Fibroblast of lung (primary cell): ENCODE measurements at places on chromosomes 1 and 21. TPM values are rescaled to one million over a fixed set of nuclear protein-coding genes. Genes with fewer than 3 reads are reported as not detected.

The TMEM240 gene
- total RNA-seq, result 4.9 and 5.4 TPM in 2 replicates

GRCh38 chr21:25901330-25901979 is 166.7 kb downstream of the GABPA start:
- DNase-seq, result no peak

- DNase-seq, result no peak
Observed at GRCh38 chr1:102872097-102872496, 236.2 kb downstream of the COL11A1 start.

- no peak for DNase-seq
Observed at GRCh38 chr1:241714321-241715218, 62.5 kb downstream of the WDR64 start.

The INAVA gene
- not detected in 2 replicates for total RNA-seq

The FALEC gene
- total RNA-seq, result 0.83 and 1.0 TPM in 2 replicates

GRCh38 chr1:7221826-7222694 is 436.8 kb downstream of the CAMTA1 start:
- no peak for DNase-seq

DNA sequence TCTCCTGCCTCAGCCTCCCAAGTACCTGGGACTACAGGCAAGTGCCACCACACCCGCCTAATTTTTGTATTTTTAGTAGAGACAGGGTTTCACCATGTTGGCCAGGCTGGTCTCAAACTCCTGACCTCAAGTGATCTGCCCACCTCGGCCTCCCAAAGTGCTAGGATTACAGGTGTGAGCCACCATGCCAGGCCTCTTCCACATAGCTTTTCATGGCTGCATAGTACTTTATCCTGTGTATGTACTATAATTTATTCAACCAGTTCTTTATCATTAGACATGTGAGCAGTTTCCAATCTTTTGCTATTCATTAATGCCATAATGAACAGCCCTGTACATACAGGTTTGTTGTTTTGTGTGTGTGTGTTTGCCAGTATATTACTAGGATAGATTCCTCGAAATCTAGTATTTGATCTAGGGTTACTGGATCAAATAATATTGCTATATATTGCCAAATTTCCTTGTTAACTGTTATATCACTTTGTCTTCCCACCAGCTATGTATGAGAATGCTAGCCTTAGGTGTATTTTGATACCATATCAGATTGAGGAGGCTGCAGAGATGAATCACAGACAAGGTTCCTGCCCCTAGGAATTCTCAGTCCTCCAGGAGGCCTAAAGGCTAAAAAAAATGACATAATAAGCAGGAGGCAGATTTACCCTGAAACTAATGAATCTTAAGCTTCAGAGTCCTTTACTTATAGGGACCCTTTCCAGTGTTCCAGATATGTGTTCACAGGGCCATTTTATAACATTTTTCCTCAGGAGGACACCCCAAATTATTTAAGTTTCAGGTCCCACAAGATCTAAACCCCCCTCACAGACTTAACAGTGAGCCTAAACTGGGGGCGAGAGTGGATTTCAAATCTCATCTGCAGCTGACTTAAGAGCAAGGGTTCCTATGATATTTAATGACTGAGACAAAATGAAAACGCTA is 2.1 kb upstream of the PDIK1L start:
- DNase-seq, result no peak

DNA sequence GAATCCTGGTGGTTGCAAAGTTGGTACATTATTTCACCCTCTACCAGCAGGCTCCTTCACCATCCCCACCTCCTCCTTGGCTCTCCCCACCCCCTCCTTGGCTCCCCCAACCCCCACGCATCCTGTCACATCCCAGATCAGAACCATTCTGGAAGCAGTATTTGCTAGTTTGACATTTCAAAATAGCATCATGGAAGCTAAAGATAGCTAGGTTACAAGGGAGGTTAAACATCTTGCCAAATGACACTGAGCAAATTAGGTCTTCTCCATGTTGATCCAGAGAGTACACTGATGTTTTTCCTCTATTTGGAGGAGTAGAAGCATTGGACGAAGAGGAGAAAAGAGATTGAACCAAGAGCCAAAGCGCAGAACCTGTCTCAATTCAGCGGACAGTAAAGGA is 158.9 kb upstream of the FGGY start:
- no peak for DNase-seq

GRCh38 chr1:155648207-155649147 is 38.5 kb downstream of the MSTO1 start:
- peak; percentile 92 for DNase-seq

DNA sequence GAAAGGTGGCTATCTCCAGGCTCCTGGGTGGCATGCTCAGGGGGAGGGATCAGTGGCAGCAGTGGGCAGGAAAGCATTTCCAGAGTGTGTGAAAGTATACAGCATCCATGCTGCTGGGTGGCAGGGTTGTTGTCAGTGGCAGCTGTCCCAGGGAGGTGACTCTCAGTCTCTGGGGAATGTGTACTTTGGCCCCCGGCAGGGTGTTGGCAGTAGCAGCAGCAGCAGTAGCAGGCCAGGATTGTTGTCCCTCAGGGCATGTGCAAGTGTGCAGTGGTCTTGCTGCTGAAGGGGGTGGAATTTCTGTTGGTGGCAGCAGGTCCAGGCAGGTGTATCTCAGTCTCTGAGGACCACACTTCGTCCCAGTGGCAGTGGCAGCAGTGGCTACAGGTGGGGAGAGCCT is 71.7 kb upstream of the GUCA2B start:
- no peak for DNase-seq

DNA sequence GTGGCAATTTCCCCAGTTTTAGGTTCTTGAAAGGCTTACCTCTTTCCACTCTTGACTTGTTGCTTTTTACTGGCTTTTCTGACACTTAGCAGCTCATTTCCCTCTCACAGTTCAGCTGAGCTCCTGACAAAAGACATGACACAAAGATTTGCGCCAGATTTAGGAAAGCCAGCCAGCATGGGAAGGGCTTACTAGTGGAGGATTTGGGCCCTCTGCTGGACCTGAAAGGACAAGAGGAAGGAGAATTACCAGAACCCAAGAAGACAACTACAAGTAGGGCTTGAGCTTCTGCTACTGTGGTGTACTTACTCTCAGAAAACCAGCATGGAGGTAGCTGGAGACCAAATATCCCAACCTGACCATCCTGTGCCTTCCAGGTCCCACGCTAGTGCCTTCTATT is 784.5 kb downstream of the BRINP3 start:
- peak; percentile 8 for DNase-seq

DNA sequence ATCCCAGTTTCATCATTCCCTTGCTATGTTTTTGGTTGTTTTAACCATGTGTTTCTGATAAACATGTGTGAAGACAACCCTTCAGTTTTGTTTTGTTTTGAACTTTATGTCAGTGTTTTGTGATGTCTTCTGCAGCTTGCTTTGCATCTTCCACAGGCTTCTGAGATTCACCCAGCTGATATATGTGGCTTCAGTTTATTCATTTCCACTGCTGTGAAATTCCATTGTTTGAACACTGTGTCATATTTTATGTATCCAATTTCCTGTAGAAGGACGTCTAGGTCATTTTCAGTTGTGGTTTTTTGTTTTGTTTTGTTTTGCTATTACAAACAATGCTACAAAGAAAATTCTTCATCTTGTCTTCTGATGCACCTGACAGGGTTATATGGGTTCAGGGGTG is 27.2 kb upstream of the SLC26A9 start:
- no peak for DNase-seq

DNA sequence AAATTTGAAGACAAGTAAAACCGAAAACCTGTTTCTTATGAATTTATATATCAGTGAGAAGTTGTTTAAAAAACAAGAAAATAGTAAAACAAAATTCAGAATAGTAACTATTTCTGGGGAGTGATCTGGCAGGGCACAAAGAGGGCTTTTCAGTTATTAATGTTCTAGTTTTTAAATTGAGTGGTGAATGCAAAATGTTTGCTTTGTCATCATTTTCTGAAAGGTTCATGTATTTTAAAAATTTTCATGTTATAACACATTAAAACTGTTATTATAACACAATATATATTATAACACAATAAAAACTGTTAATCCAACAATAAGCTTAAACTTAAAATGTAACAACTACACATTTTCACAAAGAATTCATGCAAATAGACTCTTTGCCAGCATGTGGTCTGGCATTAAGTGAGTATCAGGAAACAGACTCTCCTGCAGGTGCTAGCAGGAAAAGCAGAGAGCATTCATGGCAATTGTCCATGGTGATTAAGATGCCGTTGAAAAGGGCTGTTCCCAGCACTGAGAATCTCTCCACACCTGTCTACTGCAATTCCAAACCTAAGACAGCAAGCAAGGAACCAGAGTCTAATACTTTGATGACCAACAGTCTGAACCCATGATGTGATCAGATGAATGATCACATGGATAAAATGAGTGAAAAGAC is 204.9 kb downstream of the TBX15 start:
- DNase-seq, result no peak

GRCh38 chr1:151760597-151761385 is 2.5 kb downstream of the MRPL9 start:
- no peak for DNase-seq

DNA sequence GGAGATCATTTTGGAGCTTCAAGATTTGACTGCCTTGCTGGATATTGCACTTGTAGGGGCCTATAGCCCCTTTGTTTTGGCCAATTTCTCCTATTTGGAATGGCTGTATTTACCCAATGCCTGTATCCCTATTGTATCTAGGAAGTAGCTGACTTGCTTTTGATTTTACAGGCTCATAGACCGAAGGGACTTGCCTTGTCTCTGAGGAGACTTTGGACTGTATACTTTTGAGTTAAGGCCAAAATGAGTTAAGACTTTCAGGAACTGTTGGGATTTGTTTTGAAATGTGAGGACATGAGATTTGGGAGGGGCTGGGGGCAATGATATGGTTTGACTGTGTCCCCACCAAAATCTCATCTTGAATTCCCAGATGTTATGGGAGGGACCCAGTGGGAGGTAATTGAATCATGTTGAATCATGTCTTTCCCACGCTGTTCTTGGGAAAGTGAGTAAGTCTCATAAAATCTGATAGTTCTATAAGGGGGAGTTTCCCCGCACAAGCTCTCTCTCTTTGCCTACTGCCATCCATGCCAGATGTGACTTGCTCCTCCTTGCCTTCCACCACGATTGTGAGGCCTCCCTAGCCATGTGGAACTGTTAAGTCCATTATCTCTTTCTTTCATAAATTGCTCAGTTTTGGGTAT is 276.1 kb downstream of the LMX1A start:
- DNase-seq, result no peak

- no peak for DNase-seq
Observed at GRCh38 chr1:63701187-63701586, 72.6 kb upstream of the ROR1 start.

The USP16 gene
- total RNA-seq, result 32.2 and 32.6 TPM in 2 replicates

DNA sequence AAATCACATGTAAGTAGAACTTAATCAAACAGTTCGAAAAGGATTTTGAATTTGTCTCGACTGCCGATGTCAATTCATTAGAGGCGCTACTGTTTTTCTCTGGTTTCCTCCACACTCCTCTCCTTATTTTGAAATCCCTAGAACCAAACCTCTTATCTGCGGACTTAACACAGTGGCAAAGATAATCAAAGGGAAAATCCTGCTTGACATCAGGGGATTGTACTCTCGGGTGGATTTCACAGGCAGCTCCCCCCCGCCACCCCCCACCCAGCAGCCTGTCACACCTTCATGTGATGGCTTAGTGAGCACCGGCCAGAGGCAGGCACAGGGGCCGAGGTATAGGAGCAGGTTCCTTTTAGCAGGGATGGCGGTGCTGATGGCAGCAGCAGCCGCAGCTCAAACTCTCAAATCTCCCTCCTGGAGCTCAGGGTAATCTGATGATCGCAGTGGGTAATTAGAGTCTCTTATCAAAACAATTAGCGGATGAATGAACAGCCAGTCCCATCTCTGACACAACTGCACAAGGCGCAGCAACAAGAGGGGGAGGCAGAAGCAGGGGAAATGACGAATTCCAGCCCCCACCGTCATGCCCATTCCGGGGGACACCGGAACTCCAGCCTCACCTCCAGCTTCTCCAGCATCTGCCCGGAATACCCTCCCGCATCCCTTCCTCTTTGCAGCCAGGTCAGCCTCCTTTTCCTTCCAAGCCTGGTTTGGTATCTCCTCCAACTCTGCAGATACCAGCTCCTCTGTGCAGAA is 80.3 kb downstream of the SSBP3 start:
- no peak for DNase-seq
